ENCODE measurements at places on chromosomes 3 and 15.

DNA sequence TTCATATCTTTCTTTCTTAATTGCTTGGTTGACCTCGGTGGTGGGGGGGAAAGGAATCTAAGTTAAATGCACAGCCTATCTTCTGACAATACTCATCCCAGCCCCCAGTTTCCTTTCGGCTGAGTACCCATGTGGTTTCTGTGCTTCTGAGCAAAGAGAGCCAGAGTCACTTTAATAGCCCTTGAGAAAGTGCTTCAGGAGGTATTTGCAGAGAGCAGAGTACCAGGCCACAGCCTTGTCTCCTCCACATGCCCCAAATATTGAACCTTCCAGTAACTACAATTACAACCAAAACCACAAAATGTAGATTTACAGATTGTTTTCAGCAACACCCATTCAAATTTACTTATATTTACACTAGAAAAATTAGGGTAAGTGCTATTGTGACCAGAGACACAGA is 647.4 kb downstream of the NR2F2 start:
- H3K4me3 ChIP-seq, result no peak overlapping the region
- no peaks in the 10 kb centered on the region for H3K4me1 ChIP-seq
- H3K27ac ChIP-seq, result no peak overlapping the region
- no peaks in the 10 kb centered on the region for H3K36me3 ChIP-seq

- no peak overlapping the region for H3K4me3 ChIP-seq
- no peak for DNase-seq
- H3K4me1 ChIP-seq, result no peaks in the 10 kb centered on the region
- no peaks in the 10 kb centered on the region for H3K27me3 ChIP-seq
- no peak overlapping the region for H3K27ac ChIP-seq
Observed at GRCh38 chr3:161264852-161265251, 43.7 kb downstream of the NMD3 start.

DNA sequence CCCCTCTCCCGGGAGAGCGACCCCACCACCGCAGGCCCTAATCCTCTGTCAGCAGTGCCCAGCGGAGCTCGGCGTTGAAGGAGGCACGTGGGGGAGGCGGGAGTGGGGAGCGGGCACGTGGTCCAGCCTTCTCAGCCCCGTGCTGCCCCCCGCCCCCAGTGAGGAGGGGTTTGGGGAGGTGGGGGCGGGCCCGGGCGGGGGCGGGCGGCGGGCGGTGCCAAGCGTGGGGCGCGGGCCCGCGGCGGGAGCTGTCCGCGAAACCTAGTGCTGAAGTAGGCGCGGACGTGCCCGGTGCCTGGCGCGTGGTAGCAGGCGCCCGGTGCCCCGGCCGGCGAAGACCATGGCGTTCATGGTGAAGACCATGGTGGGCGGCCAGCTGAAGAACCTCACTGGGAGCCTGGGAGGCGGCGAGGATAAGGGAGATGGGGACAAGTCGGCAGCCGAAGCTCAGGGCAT is at the start of gene CPLX3:
TSS of gene CPLX3 (plus strand) at position 264 of the 456 bp plus-strand sequence. CDS start at position 341, 77 bp downstream.
- no peak within 1 kb of the TSS for H3K4me3 ChIP-seq
- H3K27ac ChIP-seq, result no peak within 1 kb of the TSS
- H3K36me3 ChIP-seq, result no peaks in the 10 kb centered on the region
- peaks cover 12% of the 10 kb centered on the region for H3K4me1 ChIP-seq

DNA sequence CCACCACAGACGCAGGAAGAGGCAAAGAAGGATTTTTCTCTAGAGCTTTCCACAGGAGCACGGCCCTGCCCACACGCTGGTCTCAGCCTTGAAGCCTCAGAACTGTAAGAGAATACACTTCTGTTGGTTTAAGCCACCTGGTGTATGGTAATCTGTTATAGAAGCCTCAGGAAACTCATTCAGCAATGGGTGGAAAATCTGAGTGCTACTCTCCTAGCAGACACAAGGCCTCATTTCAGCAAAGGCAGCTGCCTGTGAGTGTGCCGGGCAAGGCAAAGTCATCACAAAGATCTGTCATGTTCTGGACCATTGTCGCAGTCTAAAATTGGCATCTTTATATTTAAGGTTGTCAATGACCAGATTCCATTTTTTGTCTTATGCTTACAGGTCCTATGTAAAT is 31.0 kb downstream of the ATP10A start:
- H3K27ac ChIP-seq, result no peak overlapping the region
- DNase-seq, result no peak
- H3K4me3 ChIP-seq, result no peak overlapping the region
- H3K4me1 ChIP-seq, result no peaks in the 10 kb centered on the region
- H3K27me3 ChIP-seq, result no peaks in the 10 kb centered on the region

GRCh38 chr3:143436231-143436930 is 316.8 kb downstream of the CHST2 start:
- no peak overlapping the region for H3K4me3 ChIP-seq
- no peaks in the 10 kb centered on the region for H3K36me3 ChIP-seq
- no peak overlapping the region for H3K27ac ChIP-seq
- H3K4me1 ChIP-seq, result no peaks in the 10 kb centered on the region
- DNase-seq, result no peak

DNA sequence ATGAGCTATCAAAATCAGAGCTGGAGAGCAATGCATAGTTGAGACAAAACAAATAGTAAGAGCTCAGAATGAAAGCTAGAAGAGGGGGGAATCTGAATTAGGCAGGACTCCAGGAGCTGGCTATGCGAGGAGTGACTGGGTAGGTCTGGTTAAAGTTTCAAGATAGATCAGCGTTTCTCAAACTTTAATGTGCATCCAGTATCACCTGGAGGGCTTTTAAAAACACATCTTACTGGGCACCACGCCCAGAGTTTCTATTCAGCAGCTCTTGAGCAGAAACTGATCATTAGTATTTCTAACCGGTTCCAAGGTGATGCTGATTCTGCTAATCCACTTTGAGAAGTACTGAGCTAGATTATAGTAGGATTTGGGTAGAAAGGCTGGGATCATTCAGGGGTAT is 96.2 kb upstream of the ACP3 start:
- H3K4me3 ChIP-seq, result no peak overlapping the region
- H3K4me1 ChIP-seq, result no peaks in the 10 kb centered on the region
- no peaks in the 10 kb centered on the region for H3K36me3 ChIP-seq
- H3K27ac ChIP-seq, result no peak overlapping the region

- H3K27ac ChIP-seq, result no peak overlapping the region
- DNase-seq, result no peak
Observed at GRCh38 chr3:129622933-129623332, 16.5 kb upstream of the PLXND1 start.

DNA sequence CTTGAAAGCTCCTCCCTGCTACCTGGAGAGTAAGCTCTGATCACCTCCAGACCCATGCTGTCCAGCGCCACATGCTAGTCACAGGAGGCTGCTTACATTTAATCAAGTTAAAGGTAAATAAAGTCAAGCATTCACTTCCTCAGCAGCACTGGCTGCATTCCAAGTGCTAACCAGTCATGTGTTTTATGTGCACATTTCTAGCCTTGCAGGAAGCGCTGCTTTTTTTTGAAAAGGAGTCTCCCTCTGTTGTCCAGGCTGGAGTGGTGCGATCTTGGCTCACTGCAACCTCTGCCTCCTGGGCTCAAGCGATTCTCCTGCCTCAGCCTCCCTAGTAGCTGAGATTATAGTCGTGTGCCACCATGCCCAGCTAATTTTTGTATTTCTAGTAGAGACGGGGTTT is 279.2 kb downstream of the GABRG3 start:
- no peak overlapping the region for H3K27ac ChIP-seq
- no peaks in the 10 kb centered on the region for H3K36me3 ChIP-seq
- H3K27me3 ChIP-seq, result no peaks in the 10 kb centered on the region
- no peaks in the 10 kb centered on the region for H3K4me1 ChIP-seq

GRCh38 chr15:29322415-29322814 is 52.8 kb upstream of the NSMCE3 start:
- DNase-seq, result no peak
- H3K4me1 ChIP-seq, result no peaks in the 10 kb centered on the region
- no peaks in the 10 kb centered on the region for H3K36me3 ChIP-seq
- H3K4me3 ChIP-seq, result no peak overlapping the region

DNA sequence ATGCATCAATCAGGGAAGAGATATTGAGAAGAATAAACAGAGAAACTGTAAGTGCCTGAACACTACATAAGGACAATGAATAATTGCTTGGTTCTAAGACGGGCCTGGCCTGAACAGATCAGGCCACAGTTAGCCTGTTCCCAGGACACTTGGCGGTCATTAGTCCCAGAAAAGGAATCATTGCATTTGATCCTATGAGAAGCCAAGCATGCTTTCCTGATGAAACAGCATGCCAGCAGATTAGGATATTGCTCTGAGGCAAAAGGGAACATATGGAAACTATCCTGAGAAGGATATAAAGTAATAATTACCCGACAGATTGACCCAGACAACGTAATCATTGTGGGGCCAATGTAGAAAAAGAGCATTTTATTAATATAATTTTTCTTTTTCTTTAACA is 51.9 kb downstream of the STRIT1 start:
- no peak overlapping the region for H3K4me3 ChIP-seq
- DNase-seq, result no peak
- H3K36me3 ChIP-seq, result no peaks in the 10 kb centered on the region
- no peaks in the 10 kb centered on the region for H3K27me3 ChIP-seq
- H3K27ac ChIP-seq, result no peak overlapping the region
- no peaks in the 10 kb centered on the region for H3K4me1 ChIP-seq

- H3K27ac ChIP-seq, result no peak overlapping the region
- H3K4me1 ChIP-seq, result no peaks in the 10 kb centered on the region
Observed at GRCh38 chr3:186219211-186219638, 110.3 kb upstream of the ETV5 start.

GRCh38 chr3:132445817-132446216 is 28.5 kb downstream of the DNAJC13 start:
- H3K27ac ChIP-seq, result no peak overlapping the region
- peaks cover 4% of the 10 kb centered on the region for H3K36me3 ChIP-seq
- H3K4me1 ChIP-seq, result peaks cover 3% of the 10 kb centered on the region
- H3K4me3 ChIP-seq, result no peak overlapping the region

- no peak overlapping the region for H3K4me3 ChIP-seq
- no peaks in the 10 kb centered on the region for H3K36me3 ChIP-seq
- DNase-seq, result no peak
- peak overlapping the region; percentile 76 for H3K27ac ChIP-seq
- no peaks in the 10 kb centered on the region for H3K27me3 ChIP-seq
- H3K4me1 ChIP-seq, result peaks cover 45% of the 10 kb centered on the region
Observed at GRCh38 chr3:141380279-141380678, 12.0 kb downstream of the ZBTB38 start.

GRCh38 chr3:98874602-98875249 is 26.8 kb downstream of the DCBLD2 start:
- no peaks in the 10 kb centered on the region for H3K27me3 ChIP-seq
- H3K27ac ChIP-seq, result no peak overlapping the region
- H3K4me3 ChIP-seq, result no peak overlapping the region
- H3K4me1 ChIP-seq, result no peaks in the 10 kb centered on the region
- DNase-seq, result no peak

DNA sequence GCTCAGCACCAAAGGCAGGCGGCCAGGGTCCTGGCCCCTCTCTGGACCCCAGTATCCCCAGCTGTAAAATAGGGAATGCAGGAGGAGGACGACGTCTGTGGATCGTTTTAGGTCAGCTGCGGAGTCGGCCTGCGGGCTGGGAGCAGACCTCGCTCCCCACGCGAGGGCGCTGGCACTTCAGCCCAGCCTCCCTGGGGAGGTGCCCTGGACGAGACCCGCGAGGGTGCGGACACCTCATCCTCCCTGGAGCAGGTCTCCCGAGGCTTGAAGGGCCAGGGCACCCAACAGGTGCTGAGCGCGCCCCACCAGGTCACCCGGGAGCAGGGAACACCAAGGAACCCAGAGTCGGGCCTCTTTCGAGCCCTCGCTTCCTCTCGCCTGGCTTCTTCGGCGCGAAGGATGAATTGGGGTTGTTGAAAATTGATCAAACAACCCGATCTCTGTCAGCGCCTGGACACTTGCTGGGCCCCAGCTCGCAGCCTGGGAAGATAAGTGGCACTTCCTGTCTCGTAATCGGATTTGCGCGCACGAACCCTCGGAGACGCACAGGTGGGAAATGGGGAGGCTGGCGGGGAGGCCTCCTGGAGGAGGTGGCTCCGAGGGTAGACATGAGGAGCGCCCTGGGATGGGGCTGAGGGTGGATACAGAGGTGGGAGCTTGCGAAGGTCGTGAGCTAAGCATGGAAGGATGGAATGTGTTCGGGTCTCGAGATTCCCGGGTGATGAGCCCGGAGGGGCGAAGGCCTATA is 588 bp upstream of the VIPR1 start:
- H3K4me3 ChIP-seq, result peak overlapping the region; percentile 82
- peak; percentile 69 for DNase-seq
- no peak overlapping the region for H3K27ac ChIP-seq
- peaks cover 23% of the 10 kb centered on the region for H3K27me3 ChIP-seq
- peaks cover 21% of the 10 kb centered on the region for H3K4me1 ChIP-seq
- no peaks in the 10 kb centered on the region for H3K36me3 ChIP-seq

GRCh38 chr3:171551296-171551695 is 91.1 kb upstream of the TNIK start:
- H3K4me1 ChIP-seq, result no peaks in the 10 kb centered on the region
- H3K36me3 ChIP-seq, result no peaks in the 10 kb centered on the region
- no peak overlapping the region for H3K4me3 ChIP-seq
- H3K27me3 ChIP-seq, result no peaks in the 10 kb centered on the region
- DNase-seq, result no peak
- H3K27ac ChIP-seq, result no peak overlapping the region

- peaks cover 44% of the 10 kb centered on the region for H3K4me1 ChIP-seq
- H3K4me3 ChIP-seq, result no peak overlapping the region
- H3K27me3 ChIP-seq, result no peaks in the 10 kb centered on the region
Observed at GRCh38 chr3:183579967-183580900, 24.7 kb upstream of the KLHL6 start.

Measured in B cell (primary cell).